ENCODE measurements at places on chromosomes 12 and 14.

GRCh38 chr12:104850781-104851180, 107.3 kb downstream of the SLC41A2 start:
- no peak for DNase-seq

DNA sequence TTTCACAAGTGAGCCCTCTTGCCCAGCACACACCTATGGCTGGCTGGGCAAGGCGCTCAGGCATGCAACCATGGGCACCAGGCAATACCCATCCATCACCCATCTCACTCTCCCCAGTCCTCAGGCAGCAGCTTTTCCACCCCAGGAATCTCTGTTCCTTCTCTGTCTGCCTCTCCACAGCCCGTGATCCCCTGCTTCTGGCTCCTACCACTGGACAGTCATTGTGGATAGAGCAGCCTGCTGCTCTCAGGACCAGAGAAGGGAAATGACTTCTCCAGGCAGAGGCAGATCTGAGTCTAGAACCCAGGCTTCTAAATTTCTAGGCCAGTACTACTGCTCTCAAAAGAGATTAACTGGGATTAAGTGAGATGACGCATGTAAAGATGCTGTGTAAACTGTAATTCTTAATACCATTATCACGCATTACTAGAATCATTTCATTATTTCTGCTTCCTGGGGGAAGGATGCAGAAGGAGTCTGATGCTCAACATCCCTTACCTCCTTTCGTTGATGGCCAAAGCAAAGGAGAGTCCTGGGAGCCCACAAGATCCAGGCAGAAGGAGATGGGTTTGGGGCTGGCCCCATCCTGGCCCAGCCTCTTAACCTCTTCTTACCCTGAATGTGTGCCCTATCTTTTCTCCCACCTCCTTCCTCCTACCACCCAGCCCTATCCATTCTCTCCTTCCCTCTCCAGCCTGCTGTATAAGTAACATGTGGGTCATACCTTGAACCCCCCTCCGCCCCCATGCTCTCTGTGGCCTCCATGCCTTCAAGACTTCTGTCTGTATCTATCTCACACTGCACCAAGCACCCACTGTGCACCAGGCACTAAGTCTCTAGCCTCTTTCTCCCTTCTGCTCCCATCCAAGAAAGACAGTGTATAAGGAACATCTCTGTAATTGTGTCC, 4.8 kb upstream of the AQP5 start:
- no peak for DNase-seq

- no peak for DNase-seq
These were observed 22.3 kb downstream of the DYRK4 start for GRCh38 chr12:4584281-4584680.

- no peak for DNase-seq
These were observed 22.1 kb downstream of the PRKD1 start for GRCh38 chr14:29905543-29905942.

GRCh38 chr12:16884056-16884455, 278.1 kb upstream of the LMO3 start:
- no peak for DNase-seq

- no peak for DNase-seq
These were observed 820.7 kb upstream of the FBXO33 start for GRCh38 chr14:40252817-40253447.

DNA sequence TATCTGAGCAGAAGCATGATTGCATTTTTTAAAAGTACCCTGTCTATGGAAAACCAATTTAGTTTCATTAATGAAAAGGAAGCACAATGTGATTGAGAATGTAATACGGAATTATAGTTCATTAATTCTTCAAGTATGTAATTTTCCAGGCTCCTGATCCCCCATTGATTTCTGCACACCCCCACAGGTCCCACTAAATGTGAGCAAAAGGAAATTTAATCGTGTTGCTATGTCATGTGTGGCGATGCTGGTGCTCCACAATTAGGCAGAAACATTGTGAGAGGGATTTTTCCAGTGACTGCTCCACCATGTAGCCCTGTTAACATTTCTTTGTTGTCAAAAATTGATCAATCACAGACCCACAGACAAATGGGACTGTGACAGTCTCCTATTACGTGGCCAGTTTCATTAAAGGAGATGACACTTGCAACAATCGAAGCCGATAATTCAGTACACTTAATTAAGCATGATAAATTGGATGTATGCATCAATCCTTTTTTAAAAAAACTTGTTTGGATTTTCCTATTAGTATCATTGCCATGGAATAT, 306.0 kb downstream of the NELL2 start:
- no peak for DNase-seq

GRCh38 chr14:79734151-79734550, 477.2 kb downstream of the DIO2 start:
- no peak for DNase-seq

DNA sequence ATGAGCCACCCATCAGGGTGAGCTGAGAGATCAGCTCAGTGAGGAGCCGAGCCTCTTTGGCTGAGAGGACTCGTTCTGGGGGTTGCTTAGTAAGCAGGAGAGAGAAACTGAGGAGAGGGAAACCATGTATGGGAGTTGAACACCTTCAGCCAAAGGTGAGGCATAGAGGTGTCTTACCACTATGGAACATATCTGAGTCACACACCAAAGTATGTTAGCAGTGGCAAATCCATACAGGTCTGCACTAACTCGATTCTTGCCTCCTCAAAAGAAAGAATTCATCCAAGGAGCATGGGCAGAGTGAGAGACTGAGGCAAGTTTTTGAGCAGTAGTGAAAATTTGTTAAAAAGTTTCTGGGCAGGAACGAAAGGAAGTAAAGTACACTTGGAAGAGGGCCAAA, 46.7 kb upstream of the RNU6-8 start:
- no peak for DNase-seq

GRCh38 chr14:48703728-48704467, 882.3 kb downstream of the RPS29 start:
- DNase-seq: peak; percentile 74

- no peak for DNase-seq
These were observed 77.9 kb downstream of the KNTC1 start for GRCh38 chr12:122604993-122605392.

DNA sequence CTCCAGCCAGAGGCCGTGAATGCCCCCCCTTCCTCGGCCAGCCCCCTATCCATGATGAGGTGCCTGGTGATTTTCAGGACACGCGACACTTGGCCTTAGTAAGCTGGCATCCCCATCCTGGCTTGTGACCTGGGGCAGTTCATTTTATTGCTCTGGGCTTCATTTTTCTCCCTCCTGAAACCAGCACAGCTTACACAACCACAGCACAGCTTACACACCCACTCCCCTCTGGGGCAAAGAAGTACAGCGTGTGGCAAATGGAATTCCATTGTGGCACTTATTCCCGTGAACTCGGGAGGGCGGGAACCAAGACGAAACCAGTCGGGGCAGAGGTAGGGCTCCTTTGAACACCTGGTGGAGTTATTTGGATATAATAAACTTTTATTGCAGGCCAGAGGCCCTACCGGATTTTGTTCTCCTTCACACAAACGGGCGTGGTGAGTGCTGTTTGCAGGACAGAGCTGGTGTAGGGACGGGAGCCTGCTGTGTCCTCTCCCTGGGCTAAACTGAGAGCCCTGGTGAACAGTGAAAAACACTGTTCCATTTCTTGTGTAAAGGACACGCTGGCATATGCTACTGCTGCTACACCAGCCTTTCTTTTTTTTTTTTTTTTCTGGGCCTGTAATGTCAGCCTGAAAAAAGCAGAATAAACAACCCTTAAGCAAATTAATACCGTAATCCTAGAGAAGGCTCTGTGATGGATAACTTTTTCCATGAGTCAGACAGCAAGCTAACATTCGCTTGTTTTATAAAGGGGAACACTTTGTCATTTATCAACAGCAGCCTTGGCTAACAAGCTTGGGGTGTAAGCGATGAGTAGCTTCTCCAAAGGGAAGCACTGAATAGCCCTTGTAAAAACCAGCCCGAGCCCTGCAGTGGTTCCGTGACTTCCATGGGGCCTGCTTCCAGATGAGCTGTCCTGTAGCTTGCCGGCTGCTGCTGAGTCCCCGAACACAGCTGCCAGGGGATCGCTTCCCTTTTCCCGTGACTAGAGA, 29.3 kb downstream of the CD9 start:
- DNase-seq: no peak

DNA sequence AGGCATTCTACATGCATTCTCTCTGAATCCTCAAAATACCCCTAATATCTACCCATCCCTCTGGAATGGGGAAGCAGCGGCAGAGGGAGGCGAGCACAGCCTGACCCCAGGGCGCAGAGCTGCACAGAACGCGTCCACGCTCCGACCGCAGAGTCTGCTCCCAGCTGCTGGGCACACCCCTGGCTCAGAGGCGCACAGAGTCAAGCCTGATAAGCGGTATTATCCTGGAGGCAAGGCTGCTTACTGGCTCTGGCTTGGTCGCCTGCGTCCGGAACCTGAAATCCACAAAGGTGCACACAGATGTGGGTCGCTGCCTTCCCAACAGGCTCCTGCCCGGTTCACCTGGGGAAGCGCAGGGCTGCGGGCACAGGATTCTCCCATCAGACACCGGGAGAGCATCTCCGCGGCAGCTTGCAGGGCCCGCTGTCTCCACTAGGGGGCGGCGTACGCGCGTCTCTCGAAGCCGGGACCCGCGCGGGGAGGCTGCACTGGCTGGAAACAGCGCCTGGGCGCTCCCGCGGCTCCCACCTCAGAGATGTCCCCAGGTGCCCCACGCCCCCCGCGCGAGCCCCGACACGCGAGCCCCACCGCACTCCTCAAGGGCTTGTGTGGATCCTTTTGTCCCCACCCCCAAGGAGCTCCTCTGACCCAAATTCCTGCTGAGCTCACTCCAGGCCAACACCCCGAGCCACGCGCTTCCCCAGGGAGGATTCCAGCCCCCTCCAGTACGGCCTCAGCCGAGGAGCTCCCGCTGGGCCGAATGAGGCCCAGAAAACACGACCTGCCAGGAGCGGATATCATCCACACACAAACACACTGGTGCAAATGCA, 120.1 kb upstream of the FZD10 start:
- no peak for DNase-seq

DNA sequence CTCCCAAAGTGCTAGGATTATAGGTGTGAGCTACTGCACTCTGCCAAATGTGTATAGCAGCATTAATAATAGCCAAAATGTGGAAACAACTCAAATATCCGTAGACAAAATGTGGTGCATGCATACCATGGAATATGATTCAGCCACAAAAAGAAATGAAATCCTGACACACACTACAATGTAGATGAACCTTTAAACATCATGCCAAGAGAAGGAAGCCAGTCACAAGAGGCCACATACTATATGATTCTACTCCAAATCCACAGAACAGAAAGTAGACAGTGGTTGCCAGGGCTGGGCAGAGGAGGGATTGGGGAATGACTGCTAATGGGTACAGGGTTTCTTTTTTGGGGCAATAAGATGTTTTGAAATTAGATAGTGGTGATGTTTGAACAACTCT, 7.7 kb upstream of the TMED2 start:
- DNase-seq: no peak

DNA sequence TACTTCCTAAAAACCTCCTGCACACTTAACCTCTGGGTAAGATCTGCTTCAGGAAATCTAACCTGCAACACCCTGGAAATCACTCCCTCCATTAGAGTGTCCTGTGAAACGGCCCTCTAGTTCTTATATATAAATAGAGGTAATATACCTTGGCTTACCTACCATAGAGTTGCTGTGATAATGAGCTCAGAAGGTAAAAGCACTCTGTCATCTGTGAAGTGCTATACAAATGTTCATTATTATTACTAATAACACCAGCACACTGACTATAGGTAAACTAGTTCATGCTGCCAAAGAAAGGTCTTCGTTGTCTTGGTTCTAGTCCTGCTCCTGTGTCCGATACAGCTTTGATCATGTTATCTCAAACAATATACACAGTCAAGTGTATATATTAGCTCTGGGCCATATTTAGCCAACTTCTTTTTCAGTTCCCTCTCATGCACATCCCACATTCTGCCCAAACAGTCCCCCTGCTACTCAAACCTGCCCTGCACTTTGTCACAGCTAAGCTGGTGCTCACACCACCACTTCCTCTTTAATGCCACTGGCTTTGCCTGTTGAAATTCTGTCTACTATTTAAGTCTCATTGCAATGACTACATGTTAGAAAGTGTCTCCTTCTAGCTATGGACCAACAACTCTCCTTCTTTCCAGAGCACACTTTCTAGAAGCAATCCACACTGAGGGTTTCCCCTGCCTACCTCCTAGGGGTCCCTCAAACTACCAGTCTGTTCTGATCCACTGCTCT, 5.1 kb downstream of the E2F7 start:
- DNase-seq: no peak

GRCh38 chr12:9615420-9616136, 7.9 kb upstream of the KLRB1 start:
- DNase-seq: no peak

- DNase-seq: peak; percentile 79
These were observed 29.6 kb upstream of the NAP1L1 start for GRCh38 chr12:76113800-76114757.

GRCh38 chr12:62308201-62308600, 48.0 kb downstream of the USP15 start:
- DNase-seq: no peak

DNA sequence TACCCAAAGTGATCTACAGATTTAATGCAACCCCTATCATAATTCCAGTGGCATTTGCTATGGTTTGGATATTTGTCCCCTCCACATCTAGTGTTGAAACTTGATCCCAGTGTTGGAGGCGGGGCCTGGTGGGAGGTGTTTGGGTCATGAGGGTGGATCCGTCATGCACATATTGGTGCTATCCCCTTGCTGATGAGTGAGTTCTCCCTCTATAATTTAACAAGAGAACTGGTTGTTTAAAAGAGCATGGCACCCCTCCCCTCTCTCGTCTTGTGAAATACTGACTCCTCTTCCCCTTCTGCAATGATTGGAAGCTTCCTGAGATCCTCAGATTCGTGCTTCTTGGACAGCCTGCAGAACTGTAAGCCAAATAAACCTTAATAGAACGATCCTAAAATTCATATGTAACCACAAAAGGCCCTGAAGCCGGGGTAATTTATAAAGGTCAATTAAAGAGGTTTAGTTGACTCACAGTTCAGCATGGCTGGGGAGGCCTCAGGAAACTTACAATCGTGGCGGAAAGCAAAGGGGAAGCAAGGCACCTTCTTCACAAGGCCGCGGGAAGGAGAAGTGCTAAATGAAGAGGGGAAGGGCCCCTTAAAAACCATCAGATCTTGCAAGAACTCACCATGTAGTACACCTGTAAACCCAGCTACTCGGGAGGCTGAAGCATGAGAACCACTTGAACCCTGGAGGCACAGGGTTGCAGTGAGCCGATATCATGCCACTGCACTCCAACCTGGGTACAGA, 41.2 kb downstream of the SLC39A9 start:
- DNase-seq: no peak

DNA sequence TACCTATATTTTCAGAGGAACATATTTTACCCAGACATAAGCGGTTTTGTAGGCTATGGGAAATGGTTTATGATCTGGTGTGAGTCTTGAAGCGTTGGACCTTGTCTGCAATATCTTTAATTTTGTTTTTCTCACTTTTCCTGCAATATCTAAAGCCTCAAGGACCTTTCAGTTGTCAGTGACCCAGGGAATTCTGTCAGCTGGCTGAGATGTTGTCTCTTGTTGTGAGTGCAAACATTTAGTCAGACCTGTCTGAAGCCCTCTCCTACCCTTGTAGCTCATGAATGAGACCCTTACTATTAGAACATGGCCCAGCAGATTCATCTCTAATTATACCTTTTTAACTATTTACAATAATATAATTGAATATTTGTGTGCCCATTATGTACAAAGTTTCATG, 53.6 kb downstream of the SPATA7 start:
- DNase-seq: no peak

GRCh38 chr12:6529291-6529737, 5.0 kb upstream of the GAPDH start:
- DNase-seq: no peak

- no peak for DNase-seq
These were observed 67.5 kb downstream of the ETV6 start for GRCh38 chr12:11716794-11717518.
